ENCODE measurements at places on chromosomes 7 and 10.
A peak's percentile ranks its signal among the peaks of the same experiment; 100 is the strongest.

DNA sequence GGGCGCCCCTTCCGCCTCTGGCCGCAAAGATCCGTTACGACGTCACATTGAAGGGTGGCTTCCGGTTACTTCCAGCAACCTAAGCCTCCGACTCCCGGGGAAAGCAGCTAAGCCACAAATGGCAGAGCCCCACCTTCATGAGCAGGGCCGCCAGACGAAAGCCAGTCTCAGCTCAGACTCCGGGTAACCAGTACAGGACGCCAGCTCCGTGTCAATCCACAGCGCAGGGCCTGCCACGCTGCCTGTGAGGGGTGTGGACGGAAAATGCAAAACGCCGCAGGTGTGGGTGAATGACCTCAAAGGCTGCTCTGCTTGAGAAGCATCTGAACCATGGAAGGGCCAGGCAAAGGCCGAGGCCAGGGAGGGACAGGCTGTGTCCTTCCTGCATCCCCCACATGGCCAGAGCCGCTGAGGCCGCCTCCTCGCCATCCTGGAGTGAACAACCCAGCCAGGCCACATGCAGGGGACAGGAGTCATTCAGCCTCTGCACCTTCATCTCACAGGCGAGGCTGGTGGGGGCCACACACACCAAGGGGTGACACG is 53.5 kb upstream of the PPP2R2D start:
- no peak for DNase-seq

DNA sequence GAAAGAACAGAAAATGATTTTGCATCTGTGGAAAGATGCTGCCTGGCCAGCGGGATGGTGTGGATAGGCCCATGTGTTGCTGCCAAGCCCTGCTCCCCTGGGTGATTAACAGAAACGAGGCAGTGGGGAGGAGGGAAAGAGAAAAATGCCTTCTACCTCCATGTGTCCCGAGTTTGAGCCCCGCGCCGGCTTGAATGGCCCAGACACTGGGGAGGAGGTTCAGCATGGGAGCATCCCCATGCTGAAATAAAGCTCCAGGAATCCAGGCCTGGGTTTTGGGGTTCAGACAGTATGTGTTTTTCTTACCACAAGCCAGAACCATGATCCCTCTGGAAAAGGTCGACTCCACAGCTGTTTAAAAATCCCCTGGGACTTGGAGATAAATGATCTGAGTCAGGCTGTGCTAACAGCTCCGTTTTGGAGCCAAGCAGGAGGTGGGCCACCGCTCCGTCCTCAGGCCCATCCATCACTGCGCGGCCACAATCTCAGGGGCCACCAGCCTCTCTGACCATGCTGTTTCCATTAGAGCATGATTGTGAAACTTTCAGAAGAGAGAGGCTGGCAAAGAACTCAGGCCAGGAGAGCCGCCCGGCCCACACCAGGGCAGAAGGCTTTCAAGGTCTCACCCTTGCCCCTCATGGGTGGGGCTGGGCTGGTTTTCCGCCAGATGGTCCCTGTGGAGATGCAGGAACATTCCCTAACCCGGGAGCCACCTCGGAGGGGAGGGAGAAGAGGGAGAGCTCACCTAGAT is 299.7 kb downstream of the ZEB1 start:
- DNase-seq: no peak

DNA sequence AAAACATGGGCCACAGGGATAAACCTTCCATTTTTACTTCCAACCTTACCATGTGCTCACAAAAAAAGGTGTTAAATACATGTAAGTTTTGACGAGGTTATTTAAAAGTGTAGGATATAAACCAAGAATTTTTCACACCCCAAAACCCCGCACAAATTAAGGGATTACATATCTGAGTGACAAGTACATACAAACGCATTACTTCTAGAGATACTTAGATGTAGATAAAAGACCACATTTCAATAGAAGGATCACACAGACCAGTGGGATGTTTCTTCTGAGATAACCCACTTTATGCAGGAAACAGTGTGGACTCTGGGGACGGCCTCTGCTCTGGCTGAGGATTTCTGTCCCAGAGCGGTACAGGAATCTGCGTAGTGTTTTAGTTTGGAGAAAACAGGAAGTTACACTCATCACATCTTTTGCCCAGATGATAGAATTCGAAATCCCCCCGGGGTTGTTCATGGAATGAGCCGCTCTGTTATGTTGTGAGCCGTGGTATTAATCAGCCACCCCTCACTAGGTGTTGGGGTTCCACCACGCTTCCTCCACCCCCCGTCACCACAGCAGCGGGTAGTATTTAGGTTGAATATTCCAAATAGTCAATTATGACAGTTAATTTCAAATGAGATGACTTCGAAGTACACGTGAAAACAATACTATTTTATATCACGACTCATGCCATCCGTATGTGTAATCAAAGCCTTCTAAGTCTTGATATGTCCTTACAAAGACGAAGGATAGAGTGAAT is 1.3 kb upstream of the CUL1 start:
- DNase-seq: peak; percentile 80

DNA sequence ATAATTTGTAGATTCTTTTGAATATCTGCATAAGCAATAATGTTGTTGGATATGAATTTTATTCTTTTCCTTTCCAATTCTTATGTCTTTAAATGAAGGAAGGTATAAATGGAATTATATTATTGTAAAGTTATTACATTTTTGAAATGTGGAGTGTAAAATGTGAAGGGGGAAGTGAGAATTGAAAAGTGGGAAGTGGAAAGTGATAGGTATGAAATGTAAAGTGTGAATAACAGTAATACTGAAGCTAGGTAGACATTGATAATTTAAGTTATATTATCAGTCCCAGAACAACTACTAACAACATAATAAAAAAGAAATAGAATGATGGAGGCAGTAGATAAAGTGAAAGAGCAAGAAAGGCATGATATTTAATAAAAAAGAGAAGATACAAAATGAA is 39.7 kb upstream of the HYAL4 start:
- DNase-seq: no peak

GRCh38 chr7:120799147-120799546 is 58.8 kb downstream of the TSPAN12 start:
- DNase-seq: no peak

DNA sequence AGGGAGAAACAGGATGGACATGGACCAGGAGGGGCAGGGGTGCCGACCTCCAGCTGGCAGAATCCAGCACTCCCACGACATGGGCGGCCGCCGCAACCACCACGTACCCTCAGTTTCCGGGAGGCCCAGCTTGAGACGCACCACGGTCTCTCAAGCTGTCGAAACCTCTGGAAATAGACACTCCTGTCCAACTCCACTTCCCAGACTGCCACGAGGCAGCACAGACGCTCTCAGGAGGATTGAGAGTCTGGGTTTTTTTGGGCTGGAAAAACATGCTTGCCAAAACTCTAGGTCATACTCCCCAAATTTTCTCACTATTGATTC is 37.9 kb upstream of the PDGFA start:
- no peak for DNase-seq

DNA sequence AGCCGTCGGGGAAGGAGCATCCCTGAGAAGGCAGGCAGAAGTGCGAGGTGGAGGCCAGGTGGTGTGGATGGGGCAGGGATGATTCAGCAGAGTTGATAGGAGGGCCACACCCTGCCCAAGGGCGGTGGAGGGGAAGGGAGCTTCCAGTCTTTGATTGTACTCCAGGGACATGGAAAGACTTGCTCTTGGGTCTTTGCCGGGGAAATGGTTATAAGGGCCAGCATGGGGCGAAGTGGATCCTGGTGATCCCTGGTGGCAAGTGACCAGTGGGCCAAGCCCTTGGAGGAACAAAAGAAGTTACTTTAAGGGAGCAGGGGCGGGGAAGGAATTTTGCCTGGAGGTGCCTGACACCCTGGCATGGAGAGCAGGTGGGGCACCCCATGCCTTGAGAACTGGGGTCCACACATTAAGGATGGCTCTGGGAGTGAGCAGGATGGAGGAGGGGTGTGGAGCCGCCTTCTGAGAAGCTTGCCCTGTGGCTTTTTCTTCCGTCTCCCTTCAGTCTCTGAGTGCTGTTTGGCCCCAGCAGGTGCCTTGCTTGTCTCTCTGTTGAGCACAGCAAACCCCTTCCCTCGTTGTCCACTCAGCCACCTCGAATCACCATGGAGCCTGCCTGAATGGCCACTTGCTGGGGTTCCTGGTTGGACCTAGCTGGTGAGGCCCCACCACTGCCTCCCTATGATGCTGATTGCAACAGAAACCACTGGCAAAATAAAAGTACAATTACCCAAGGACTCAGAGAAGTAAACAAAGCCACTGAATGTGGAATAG is 83.9 kb downstream of the RAMP3 start:
- DNase-seq: no peak

DNA sequence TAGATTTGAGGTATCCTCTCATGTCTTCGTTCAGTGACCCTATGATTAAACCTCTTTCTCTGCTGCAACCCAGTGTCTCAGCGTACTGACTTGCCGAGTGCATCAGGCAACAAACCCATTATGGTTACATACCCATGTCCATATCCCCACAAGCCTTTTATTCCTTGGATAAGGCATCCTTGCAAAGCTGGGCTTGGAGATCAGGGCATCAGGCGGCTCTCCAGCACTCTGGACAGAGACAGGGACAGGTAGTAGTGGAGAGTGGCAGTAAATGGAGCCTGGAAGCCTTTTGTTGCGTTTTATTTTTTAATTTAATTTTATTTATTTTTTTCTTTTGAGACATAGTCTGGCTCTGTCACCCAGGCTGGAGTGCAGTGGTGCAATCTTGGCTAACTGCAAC is 32.0 kb upstream of the NPFFR1 start:
- no peak for DNase-seq

DNA sequence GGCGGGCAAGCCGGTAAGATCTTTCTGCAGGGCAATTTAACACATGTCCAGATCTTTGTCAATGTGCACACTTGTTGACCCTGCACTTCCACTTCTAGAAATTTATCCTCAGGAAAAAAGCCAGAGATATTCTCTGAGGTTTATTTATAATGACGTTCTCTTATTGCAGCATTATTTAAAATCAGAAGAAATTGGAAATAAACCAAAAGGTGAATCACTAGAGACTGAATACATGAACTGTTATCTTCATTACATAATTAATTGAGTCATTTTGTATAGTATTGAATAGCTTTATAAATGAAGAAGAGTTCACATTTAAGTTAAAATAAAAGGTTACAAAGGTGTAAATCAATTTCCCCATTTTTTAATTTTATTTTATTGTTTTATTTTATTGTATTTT is 16.3 kb upstream of the SAR1A start:
- DNase-seq: no peak

- no peak for DNase-seq
Observed at GRCh38 chr7:47489624-47490023, 92.3 kb downstream of the TNS3 start.

DNA sequence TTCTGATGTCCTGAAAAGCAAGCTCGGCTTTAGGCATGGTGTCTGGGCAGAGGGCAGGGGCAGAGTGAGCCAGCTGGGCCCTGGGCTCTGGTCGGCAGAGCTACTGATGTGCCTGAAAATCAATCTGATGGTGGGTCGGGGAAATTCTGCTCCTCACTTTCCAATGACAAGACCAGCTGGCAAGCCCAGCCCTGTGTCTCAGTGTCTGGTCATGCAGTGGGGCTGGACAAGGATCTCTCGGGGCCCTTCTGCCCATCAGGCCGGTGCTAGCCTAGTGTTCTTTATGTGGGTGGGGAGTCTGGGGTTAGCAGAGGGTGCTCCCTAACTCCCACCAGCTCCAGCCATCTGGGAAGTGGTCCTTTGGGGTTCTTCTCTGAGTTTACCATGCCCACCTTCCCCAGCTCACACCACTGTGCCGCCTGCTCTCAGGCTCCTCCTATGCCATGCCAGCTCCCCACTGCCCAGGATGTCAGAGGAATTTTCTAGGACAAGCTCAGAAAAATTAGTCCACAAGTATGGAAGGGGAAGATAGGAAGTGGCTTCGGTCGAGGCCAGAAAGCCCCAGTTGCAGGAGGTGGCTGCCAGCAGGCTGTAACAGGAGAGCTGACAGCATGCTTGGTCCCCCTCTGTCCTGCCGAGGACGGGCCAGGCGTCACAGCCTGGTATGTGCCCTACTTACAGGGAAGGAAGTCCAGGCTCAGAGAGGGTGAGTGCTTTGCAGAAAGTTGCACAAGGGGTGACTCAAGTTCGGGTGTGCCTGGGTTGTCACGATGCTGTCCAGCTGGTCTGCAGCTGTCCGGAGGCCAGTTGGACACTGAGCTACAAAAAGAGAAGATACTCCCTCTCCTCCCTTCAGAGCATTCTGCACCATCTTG is 135.2 kb downstream of the ADCY1 start:
- no peak for DNase-seq

Measured in activated CD4-positive, alpha-beta T cell treated with anti-CD3 and anti-CD28 coated beads, Interleukin-10, Interleukin-2, amounts not matched to agents 100 ng/mL and 50 ng/mL, durations not matched to agents 16 hours and 8 hours (primary cell).